Right cardiac atrium (tissue), 5 donors: ENCODE measurements at places on chromosomes 3 and 15.

GRCh38 chr3:122057671-122058070 is 2.5 kb downstream of the CD86 start:
- DNase-seq, result no peak

DNA sequence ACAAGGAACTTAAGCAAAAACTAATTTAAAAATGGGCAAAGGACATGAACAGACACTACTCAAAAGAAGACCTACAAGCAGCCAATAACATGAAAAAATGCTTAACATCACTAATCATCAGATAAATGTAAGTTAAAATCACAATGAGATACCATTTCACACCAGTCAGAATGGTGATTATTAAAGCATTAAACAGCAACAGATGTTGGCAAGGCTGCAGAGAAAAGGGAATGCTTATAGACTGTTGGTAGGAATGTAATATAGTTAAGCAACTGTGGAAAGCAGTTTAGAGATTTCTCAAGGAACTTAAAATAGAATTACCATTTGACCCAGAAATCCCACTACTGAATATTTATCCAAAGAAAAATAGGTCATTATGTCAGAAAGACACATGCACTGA is 482.2 kb downstream of the SQOR start:
- DNase-seq, result no peak

DNA sequence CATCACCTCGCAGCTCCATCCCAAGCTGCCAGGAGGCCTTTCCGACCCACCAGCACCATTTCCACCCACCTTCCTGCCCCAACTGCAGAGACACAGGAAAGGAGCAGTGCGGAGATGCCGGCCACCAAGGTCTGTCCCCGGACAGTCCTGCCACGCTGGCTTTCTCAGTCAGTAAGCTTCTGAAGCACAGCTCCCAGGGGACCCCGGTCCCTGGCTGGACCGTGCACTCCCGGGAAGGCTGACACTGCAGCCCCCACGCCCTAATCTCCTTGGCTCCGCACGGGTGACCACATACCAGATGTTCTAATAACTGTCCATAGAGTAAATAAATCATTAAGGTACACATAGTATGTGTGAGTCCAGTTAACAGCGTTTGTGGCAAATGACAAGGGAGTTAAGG is 73.5 kb downstream of the VGLL4 start:
- DNase-seq, result no peak

GRCh38 chr3:156787926-156788663 is 38.1 kb upstream of the LEKR1 start:
- no peak for DNase-seq

- DNase-seq, result no peak
Observed at GRCh38 chr15:80691575-80691974, 3.5 kb upstream of the ABHD17C start.

GRCh38 chr15:66369773-66370651 is 13.5 kb upstream of the TIPIN start:
- DNase-seq, result no peak

DNA sequence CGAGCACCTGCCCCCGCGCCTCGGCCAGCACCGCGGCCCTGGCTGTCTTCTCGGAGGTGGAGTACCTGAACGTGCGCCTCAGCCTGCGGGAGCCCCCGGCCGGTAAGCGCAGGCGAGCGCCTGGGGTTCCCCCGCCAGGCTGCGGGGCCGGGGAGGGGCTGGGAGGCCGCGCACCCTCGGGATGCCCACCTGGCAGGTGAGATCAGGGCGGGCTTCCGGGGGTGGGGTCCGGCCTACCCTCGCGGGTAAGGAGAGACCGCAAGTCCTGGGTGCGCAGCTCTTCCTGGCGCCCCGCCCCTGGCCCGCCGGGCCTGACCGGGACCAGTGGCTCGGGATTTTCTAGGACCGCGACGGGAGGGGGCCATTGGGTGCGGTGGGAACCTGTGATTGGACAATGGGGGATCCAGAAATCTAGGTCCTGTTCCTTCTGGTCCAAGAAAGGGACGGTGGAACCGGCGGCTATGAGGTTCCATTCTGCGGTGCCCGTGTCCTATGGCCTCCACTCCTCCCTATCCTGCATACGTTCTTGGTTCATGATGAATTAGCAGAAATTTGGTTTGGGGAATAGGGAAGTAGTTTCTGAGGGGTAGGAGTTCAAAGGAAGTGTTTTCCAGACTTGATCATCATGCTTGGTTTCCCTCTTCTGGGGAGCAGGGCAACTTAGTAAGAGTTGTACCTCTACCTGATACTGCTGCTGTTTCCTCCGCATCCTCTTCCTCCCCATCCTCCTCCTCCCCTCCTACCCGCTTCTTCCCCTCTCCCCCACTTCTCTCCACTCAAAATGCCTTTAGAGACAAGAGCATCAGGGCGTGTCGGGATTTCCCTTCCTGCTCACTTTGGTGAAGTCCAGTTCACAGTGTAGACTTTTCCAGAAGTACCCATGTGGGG is 808 bp downstream of the ARRDC4 start:
- DNase-seq, result peak; percentile 84

- no peak for DNase-seq
Observed at GRCh38 chr3:141065258-141065657, 14.1 kb downstream of the SPSB4 start.

- peak; percentile 74 for DNase-seq
Observed at GRCh38 chr3:151379083-151379734, 5.3 kb downstream of the P2RY12 start.

- no peak for DNase-seq
Observed at GRCh38 chr3:146536681-146537080, 7.7 kb downstream of the PLSCR1 start.

DNA sequence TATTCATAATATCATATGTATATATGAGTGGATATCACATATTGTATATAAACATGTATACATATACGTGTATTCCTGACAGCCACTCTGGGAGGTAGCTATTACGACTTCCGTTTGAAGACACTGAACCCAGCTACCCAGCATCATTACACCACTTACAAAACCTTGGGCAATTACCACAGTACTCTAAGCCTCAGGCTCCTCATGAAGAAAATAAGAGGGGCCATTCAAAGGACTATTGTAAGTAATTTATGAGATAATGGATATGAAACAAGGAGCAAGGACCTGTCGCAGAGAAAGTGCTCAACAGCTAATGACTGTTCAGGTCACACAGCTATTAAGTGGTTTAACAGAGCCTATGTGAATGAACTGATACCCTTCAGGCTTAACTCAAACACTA is 52.4 kb downstream of the KCNMB2 start:
- DNase-seq, result no peak
